ENCODE measurements at places on chromosomes 16 and 17.
A peak's percentile ranks its signal among the peaks of the same experiment; 100 is the strongest.

- DNase-seq: peak; percentile 16
Measured at GRCh38 chr17:39631403-39631802, 4.7 kb downstream of the PPP1R1B start.

DNA sequence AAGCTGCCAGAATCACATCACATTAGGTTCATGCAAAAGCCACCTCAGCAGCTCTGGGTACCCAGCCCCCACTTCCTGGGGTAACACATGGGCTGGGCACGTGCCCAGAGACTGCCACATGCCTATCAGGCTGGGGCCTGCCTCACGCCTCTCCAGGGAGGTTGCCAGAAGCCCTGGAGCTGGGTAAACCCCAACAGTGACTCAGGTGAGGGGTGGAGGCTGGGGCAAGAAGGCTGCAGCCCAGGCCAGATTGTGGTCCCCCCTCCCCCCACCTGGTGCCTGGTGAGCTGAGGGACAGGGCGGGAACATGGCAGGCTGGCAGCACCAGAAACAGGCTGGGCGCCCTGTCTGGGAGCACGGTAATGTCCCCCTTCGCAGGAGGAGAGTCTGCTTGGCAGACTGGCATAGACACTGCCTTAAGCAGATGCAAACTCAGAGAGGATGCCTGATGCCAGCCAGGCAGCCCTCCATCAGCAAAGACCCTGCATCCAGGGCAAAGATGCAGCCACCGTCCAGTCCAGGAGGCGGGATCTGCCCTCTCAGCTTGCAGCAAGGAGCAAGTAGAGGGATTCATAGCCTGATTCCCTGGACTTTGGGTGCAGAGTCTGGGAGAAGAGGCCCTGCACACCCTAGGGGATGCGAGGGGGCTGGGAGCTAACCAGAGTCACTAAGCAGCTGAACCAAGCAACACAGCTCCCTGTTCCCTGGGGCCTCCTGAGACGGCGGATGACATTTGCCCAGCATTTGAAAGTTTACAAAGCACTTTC, 28.8 kb downstream of the NGFR start:
- no peak for DNase-seq

DNA sequence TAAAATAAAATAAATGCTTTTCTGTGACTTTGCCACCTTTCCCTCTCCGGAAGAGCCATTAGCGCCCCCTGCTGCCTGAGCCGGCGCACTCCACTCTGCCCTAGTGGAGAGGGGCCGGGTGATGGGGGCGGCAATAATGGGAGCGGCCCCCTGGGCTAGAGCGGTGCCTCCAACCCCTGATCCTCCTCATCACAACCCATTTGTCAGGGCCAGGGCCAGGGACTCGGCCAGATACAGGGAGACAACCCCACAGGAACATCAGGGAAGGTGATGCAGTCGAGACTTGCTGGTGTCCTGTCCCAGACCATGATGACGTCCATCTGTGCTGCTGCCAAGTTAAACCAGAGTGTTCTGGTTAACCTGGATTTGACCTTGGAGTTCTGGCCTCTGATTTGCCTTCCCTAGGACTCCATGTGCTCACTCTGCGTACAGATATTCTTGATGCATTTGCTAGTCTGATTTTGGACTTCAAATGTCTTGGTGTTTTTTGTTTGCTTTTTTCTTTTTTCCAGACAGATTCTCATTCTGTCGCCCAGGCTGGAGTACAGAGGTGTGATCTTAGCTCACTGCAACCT, 46.1 kb upstream of the BPTF start:
- peak; percentile 71 for DNase-seq

GRCh38 chr17:28081467-28081866, 39.0 kb downstream of the NLK start:
- DNase-seq: no peak

- DNase-seq: no peak
Measured at GRCh38 chr16:68300734-68301459, 9.8 kb downstream of the SLC7A6OS start.

DNA sequence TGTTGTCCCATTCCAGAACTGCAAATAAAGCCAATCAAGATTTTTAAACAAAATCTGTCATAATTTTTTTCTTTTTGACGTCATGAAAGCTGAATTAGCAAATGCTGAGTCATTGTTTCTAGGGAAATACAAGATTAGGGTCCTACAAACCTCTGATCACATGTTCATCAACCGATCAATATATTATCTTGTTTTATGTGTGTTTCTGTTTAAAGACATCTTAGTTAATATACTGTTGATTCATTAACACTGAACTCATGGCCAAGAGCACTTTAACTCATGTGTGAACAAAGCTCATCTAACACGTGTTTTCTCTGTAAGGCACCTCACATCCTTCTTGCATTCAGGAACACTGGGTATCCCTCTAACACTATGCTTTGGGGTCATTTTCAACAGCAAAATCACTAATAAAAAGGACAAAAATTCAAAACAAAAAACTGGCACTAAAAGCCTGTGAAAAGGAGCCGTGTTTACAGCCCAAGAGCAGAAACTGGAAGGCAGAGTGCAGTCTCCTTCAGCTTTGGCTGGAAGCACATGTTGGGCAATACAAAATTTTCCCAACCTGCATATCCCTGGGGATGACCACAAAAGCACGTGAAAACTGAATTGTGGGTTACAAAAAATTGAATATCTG, 102.5 kb downstream of the PARN start:
- no peak for DNase-seq

DNA sequence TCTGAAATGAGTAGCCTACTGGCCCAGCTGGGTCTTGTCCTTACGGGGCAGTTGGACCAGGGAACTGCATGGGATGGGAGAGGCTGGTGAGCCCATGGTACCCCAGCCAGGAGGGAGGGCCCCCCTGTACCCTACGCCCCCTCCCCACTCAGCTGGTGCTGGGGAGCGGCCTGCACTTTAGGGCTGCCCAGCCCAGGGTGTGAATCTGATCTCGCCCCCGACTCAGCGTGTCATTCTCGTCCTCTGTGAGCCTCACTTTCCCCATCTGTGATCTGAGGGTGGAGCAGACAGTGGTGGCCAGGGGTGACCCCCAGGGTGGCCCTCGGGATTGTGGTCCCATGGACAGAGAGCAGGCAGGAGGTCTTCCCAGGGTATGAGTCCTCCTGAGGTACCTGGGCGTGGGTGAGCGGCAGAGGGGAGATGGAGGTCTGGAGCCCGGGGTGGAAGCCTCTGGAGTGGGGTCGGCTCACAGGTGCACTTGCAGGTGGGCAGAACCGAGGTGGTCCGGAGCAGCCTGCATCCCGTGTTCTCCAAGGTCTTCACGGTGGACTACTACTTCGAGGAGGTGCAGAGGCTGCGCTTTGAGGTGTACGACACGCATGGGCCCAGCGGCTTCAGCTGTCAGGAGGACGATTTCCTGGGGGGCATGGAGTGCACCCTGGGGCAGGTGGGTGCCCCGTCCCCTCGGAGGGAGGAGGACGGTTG, 1.6 kb downstream of the CPNE7 start:
- DNase-seq: no peak

- DNase-seq: no peak
Measured at GRCh38 chr16:12869698-12870427, 31.5 kb upstream of the SHISA9 start.

DNA sequence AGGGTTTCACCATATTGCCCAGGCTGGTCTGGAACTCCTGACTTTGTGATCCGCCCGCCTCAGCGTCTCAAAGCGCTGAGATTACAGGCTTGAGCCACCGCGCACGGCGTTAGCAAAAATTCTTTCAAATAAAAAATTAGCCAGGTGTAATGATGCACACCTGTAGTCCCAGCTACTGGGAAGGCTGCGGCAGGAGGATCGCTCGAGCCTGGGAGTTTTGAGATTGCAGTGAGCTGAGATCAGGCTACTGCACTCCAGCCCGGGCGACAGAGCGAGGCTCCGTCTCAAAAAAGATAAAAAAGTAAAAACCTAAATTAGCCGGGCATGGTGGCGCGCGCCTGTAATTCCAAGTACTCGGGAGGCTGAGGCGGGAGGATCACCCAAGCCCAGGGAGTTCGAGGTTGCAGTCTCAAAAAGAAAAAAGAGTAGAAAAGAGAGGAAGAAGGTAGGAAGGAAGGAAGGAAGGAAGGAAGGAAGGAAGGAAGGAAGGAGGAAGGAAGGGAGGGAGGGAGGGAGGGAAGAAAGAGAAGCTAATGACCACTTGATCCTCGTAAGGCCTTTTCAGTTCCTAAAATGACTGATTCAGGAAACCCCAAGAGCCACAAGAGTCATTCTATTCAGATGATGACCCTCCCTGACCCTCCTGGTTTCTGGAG, 59.2 kb downstream of the SRL start:
- no peak for DNase-seq

- no peak for DNase-seq
Measured at GRCh38 chr17:15124264-15124595, 140.9 kb downstream of the PMP22 start.

- DNase-seq: peak; percentile 27
Measured at GRCh38 chr17:1629504-1630310, 1.1 kb upstream of the SLC43A2 start.

DNA sequence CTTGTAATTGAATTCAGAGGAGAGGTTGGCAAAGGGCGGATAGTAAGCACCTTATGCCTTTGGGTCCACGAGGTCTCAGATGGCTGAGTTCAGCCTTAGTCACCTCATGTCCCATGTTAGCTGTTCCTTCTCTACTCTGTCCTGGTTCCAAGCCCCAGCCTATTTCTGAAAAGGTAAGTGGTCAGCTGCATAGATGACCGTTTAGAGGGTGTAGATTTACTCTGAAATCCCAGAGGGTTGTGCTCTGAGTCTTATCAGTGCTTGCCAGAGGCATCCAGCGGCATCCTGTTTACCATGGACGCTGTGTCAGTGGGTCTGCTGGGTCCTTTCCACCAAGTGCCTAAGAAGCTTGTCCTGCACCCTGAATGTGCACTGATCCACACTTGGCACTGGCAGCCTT, 1.9 kb downstream of the ZNF778 start:
- DNase-seq: no peak

GRCh38 chr17:9802294-9802693, 10.9 kb upstream of the DHRS7C start:
- no peak for DNase-seq

- DNase-seq: no peak
Measured at GRCh38 chr17:15462976-15463772, 4.2 kb downstream of the CDRT4 start.

DNA sequence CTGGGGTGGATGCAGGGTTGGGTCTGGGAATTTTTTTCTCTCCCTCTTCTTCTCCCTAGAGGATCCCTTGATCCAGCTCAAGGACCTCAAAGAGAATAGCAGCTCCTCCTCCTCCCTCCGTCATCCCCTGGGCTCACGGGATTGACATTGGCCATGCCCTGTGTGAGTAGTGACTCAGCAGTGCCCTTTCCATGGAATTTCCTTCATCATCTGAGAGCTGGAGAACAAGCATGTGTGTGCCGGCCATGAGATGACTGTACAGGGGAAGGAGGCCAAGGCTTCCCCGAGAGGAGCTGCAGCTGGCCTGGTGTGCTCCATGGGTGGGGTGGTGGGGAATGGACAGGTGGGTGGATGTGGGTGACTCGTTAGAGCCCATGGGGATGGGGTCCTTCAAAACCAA, 8.9 kb upstream of the WSCD1 start:
- DNase-seq: no peak

- peak; percentile 12 for DNase-seq
Measured at GRCh38 chr16:2339521-2340484, 725 bp downstream of the ABCA3 start.

DNA sequence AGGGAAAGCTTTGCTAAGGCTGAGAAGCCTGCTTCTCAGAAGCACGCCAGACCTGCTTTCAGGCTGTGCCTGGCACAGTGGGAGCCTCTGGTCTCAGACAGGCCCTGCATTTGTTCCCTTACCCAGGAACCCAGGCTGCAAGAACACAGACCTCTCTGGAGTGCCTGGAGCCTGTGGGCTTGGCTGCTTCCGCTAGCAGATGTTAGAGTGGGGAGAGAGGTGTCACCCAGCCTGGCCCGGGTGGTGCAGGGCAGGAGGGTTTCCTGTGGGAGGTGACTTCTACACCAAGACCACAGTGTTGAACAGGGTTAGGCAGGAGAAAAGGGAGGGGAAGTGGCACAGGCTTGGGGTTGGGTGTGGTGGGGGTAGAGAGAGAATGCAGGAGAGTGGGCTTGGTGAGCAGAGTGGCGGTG, 35.8 kb upstream of the ADGRG1 start:
- DNase-seq: no peak

DNA sequence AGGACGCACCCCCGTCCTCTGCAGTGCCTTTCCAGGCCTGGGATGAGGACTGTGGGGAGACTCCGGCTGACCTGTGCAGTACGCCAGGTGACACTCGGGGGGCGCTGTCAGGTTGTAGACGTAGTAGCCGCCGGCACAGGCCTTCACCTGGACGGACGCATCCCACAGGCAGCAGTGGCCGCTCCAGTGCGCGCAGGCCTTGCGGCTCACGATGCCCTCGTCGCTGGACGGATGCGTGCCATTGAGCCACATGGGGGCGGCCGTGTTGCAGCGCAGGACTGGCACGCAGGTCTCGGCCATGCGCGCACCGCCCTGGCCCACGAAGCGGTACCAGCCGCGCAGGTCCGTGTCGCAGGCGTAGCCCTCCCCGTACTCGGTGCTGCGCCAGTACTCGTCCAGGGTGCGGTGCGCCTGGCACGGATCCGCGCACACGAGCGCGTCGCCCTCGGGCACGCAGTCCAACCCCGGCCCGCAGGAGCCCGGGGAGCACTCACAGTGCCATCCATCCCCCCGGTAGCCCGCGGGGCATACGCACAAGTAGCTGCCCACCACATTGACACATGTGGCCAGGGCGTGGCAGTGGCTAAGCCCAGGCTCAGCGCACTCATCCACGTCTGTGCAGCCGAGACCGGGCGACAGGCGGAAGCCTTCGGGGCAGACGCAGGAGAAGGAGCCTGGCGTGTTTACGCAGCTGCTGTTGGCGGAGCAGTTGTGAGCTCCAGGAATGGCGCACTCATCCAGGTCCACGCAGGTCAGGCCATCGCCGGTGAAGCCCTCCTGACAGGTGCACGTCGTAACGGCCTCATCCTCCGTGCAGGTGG, 3.9 kb downstream of the UMOD start:
- no peak for DNase-seq
